ENCODE measurements at places on chromosomes 1 and 21.

- no peak for DNase-seq
Observed at GRCh38 chr1:6023346-6023745, 22.3 kb upstream of the KCNAB2 start.

- DNase-seq = no peak
Observed at GRCh38 chr1:243280571-243281129, 24.8 kb downstream of the SDCCAG8 start.

DNA sequence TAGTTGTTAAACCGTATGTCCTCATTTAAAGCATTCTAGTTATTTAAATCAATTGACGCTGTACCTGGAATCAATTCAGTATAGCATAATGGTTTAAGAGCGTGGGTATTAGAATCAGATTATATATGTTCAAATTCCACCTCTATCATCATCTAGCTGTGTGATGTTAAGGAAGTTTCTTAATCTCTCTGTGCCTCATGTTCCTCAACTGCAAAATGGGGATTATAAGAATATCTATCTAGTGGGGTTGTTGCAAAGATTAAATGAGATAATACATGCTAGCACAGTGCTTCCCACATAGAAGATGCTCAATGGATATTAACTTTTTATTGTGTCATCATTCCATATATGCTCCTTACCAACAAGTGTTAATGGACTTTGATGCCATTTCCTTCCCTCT lies 16.0 kb downstream of the MIXL1 start:
- no peak for DNase-seq

- DNase-seq = no peak
Observed at GRCh38 chr21:42495027-42495426, 997 bp downstream of the RSPH1 start.

- no peak for DNase-seq
Observed at GRCh38 chr1:93616221-93616995, 65.2 kb downstream of the BCAR3 start.

GRCh38 chr1:35005711-35006110 lies 20.6 kb upstream of the TMEM35B start:
- no peak for DNase-seq

DNA sequence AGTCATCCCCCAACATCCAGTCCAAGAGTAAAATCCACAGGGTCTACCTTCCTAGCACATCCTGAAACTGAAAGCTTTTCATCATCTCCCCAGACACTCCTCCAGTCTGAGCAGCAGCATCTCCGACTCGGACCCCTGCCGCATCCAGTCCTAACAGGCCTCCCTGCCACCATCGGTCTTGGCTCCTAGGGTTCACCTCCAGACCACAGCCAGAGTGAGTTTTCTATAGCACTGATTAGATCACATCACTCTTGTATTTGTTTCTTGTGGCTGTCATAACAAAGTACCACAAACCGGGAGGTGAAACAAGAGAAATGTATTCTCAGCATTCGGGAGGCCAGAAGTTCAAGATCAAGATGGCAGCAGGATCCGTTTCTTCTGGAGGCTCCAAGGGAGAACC lies 187.8 kb downstream of the TOMM20 start:
- no peak for DNase-seq

DNA sequence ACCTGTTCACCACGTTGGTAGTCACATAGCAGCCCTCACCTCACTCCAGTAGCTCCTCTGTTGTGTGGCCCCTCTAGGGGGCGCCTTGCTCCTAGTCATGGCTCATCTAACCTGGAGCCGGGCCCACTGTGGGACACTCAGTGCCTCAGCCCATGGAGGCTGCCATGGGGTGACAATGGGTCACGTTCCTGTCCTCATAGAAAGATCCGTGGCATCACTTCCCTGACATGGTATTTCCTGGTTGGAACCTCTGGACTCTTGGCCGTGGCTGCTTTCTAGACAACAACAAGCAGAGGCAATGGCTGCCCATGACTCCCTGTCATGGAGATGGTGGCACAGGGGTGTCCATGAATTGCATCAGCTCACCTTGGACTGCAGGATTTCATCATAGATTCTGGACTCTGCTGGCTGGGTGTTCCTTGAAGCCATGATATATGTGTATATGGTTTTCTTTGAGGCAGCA lies 27.5 kb upstream of the SLAMF6 start:
- no peak for DNase-seq

DNA sequence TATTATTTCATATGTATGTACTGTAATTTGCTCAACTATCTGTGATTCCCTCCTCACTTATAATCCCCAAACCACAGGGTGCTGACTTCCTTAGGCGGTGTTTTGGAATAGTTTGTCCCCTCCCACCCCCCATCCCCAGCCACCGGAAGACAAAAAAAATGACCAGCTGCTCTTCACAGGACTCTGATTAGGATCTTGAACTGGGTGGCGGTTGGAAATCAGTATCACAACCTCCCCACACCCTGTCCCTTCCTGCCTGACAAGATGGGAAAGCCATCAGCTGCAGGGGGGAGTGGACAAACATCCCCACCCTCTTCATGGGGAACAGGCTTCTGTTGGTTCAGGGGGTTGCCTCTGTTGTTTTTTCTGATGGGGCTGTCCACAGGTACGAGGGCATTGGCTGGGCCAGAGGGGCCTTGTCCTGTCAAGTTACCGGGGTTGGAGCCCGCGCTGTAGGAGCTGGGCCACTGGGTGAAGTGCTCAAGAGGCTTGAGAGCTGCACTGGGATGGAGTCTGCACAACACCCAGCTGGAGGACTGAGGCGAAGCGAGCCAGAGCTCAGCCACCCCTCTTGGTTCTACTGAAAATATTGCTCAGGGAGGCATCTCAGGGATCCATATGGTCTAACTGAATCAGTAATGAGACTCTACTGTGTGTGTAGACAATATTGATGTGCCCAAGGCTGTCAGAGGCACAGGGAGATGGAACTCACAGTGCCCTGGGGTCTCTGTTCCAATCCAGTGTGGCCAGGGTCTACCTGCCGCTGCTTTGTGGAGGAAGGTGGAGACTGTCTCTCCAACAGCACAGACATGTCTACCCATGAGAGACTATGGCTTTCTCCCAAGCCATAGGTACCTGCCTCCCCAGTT lies 28.2 kb downstream of the NAV1 start:
- no peak for DNase-seq

- no peak for DNase-seq
Observed at GRCh38 chr1:85356130-85356529, 79.7 kb upstream of the BCL10 start.

DNA sequence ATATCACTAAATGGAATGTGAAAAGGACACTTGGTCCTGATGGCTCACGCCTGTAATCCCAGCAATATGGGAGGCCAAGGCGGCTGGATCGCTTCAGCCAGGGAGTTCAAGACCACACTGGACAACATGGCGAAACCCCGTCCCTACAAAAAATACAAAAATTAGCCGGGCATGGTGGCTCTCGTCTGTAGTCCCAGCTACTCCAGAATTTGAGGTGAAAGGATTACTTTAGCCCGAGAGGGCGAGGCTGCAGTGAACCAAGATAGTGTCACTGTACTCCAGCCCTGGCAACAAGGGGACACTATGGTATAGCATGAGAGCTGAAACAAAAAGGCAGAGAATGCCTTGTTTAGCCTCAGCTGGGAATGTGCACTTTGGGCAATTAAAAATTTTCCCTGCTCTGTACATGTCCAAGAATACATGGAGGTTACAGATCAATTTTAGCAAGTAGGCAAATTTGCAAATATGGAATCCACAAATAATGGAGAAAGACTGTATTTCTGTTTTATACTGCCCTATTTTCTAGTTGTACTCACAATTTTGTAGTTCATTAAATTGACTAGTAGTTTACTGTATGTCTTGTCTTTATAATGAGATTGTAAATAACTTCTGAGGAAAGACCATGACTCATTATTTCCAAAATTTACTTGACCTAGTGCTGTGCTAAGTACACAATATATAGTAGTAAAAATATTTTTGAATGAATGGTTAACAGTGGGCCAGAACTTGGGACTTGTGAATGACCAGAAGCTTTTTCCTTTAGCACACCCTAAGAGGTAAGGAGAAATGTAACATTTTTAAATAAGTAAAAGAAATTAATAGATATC lies 2.0 kb upstream of the ANGEL2 start:
- DNase-seq = no peak

DNA sequence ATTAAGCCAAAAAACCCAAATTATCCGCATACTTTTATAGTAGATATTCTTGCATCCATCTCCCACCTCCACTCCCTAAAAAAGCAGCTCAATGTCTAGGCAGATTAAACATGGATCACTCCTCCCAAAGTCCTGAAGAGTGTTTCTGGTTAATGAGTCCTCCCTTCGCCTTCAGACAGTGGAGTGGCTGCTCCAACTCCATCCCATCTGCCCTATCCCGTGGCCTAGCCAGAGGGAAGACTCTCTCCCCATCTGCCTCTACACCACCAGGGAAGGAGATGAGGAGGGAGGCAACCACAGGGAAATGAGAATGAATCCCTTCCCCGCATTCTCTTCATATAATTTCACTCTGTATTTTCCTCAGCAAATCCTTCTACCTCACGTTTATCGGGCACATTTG lies 103.8 kb downstream of the SLC45A1 start:
- no peak for DNase-seq

DNA sequence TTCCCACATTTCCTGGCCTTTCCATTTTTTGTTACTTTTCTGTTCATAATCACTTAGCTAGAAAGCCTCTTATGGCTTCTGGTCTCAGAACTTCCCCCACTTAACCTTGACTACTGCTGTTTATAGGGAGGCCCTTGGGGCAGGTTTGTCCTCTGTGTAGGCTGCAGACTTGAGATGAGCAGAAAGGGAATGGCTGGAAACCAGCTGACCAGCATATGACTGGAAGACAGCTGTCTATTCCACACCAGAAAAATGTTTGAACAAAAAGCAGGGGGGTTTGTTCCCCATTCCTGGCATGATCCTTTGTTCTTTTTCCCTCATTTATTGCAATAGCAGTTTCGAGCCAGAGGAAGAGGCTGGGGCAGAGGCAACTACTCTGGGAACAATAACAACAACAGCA lies 4.9 kb upstream of the SH3D21 start:
- no peak for DNase-seq

DNA sequence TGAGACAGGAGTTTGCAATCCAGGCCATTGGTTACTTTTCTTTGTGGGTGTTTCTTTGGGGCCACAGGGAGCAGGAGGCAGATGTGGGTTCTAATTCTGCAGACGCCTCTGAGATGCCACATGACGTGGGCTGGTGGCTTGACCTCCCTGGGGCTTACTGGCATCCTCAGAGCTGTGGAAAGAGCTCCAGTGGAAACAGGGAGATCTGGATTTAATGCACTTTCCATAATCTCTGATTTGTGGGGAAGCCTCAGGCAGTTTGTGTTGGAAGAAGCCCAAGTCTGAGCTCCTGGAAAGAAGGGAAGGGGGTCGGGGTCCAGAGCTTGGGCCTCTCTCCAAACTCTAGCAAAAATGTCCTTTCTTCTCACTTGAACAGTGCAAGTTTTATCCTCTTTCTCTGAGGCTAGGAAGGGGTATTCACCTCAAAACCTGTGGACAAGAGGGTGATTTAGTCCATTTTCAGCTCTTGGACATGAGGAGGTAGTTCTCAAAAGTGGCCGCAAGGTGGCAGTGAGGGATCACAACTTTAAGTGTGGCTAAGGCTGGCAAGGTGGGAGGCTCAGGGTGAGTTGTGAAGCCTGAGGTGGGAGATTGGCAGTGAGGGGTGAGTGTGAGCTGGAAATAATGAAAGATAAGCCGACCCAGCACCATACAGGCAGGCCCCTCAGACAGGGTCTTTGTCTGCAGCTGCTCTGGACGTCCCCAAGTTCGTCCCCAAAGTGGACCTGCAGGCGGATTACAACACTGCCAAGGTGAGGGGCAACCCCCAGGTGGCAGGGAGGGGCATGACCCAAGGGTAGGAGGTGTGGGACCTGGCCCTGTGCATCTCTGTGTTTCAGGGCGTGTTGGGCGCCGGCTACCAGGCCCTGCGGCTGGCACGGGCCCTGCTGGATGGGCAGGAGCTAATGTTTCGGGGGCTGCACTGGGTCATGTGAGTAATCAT lies 9.2 kb downstream of the IKBKE start:
- DNase-seq = peak; percentile 91

- DNase-seq = peak; percentile 77
Observed at GRCh38 chr1:23528250-23528978, 2.6 kb downstream of the E2F2 start.

DNA sequence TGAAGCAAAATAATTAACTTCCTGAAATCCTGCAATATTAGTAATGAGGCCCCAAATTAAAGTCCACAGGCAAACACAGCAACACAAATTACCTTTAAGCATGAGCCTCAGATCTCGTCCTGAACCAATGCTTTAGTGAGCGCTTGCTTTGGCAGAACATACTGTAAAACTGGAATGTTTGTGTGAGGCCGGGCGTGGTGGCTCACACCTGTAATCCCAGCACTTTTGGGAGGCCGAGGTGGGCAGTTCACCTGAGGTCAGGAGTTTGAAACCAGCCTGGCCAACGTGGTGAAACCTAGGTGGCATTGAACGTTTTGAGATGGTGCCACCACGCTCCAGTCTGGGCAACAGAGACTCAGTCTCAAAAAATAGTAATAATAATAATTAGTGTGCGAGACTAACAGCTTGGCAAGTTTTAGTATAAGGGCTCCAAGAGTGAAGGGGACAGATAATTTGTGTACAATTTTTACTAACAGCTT lies 17.8 kb downstream of the SFPQ start:
- DNase-seq = no peak

DNA sequence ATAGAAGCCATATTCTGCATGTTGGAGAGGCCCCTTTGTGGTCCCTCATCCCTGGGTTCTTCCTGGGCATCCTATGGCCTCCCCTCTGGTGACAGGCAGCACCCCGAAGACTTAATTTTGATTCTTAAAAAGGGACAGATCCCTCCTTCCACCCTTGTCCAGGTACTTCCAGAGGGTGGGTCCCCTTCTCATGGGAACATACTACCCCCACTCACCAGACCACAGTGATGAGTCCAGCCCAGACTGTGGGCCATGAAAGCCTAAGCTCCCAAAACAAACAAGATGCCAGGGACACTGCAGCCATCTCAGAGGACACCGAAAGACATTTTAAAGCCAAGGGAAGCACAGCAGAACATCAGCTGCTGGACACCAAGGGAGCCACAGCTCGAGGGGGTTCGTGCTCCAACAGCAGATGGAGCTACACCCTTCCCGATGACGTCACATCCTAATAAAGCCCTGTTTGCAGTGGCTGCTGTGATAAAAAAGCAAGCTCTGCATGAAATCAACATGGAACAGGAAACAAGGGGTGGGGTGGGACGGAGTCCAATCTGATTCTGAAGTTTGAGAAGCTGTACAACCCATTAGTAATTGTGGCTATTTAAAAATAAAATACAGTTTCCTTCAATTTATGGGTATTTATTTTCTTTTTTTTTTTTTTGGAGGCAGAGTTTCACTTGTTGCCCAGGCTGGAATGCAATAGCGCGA lies 32.4 kb downstream of the GNB1 start:
- no peak for DNase-seq

DNA sequence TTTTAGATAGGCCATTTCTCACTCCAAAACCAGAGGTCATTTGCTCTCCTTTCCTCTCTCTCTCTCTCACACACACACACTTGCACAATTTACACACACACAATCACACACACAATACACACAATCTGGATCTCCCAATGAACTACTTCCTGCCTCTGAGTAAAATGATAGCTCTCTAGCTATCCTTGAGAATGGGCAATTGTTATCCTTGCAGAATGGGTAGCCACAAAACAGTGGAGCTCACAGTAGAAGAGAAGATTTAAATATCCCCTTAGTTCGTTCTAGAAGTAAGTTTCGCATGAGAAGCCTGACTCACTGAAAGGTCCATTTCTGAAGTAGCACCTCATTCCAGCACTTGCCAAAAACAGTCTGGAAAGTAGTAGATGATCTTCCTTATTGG lies 17.6 kb downstream of the PALMD start:
- no peak for DNase-seq

Data from NCI-H187 (cell line).